ENCODE measurements at places on chromosomes 4 and X. TPM values are rescaled to one million over a fixed set of nuclear protein-coding genes. Genes with fewer than 3 reads are reported as not detected.
A peak's percentile ranks its signal among the peaks of the same experiment; 100 is the strongest.

ZIC3 gene
- polyA plus RNA-seq: not detected

RAB39B gene
- polyA plus RNA-seq: 0.40 TPM

SOWAHB gene
- polyA plus RNA-seq: 0.06 TPM

IQCM gene
- 0.12 TPM for polyA plus RNA-seq

CLIC2 gene
- polyA plus RNA-seq: 6.4 TPM

PLRG1 gene
- 55.3 TPM for polyA plus RNA-seq

PNMA6E gene
- not detected for polyA plus RNA-seq

SPATA4 gene
- 0.40 TPM for polyA plus RNA-seq

GRCh38 chr4:138114434-138114833 lies 127.7 kb downstream of the SLC7A11 start:
- DNase-seq: peak; percentile 48

DNA sequence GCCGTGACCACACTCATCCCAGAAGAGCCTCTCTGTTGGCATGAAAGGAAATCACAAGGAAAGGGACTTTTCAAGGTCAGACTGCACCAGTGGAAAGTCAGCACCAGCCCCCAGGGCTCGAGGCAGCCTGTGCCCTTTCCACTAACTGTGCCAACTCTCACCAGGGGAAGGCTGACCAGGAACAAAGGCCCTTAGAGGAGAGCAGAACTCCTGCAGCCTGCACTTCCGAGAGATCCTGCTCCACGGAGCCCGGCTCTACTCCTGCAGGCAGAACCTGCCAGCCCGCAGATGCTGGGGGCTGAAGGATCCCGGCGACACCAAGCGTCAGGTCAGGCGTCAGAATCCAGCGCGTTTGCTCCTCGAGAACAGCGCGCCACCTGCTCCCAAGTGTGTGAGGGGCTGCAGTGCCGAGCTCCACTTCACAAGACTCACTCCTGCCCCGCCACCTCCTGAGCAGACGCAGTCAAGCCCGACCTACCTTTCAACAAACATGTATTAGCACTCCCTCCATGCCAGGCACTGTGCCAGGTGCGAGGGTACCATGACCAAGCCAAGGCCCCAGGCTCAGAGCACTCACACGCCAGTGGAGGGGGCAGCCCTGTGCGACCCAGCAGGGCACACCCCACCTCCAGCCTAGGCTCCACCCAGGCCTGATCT lies 13.6 kb upstream of the HELT start:
- peak; percentile 11 for DNase-seq

GRCh38 chr4:105751718-105752299 lies 43.2 kb downstream of the GSTCD start:
- no peak for DNase-seq

DNA sequence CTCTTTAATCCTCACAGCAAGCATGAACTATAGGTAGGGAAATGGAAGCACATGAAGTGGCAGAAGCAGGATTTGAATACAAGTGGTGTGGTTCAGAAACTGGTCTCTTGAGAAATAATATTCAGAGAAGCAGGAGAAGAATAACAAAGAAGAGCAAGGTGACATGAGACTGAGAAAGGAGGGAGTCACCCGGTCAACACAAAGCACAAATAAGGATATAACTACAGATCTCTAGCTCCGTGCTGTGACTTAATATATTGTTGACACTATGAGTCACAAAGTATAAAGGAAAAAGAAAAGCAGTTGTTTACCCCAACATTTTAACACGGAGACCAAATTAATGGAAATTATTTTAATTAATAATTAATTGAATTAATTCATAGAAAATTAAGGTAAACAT lies 204.5 kb downstream of the CPE start:
- DNase-seq: no peak

DNA sequence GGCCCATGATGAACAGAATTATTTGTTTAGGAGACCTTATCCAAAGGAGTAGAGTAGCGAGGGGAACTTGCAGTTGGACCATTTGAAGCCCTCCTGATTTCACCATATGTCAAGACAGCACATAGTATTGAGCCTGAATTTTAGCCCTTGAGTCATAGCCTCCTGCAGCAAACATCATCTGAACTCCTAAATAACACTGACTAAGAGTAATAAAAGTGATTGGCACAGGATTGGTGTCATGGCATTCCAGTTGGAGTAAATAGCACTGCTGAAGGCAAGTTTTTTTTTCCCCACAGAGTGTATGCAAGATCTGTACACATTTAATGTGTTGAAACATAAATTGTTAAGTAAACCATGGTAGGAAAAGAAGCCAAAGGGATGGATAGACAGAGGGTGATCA lies 89.0 kb downstream of the COMMD8 start:
- DNase-seq: no peak

GRCh38 chr4:78410676-78411075 lies 140.9 kb upstream of the ANXA3 start:
- DNase-seq: no peak

DNA sequence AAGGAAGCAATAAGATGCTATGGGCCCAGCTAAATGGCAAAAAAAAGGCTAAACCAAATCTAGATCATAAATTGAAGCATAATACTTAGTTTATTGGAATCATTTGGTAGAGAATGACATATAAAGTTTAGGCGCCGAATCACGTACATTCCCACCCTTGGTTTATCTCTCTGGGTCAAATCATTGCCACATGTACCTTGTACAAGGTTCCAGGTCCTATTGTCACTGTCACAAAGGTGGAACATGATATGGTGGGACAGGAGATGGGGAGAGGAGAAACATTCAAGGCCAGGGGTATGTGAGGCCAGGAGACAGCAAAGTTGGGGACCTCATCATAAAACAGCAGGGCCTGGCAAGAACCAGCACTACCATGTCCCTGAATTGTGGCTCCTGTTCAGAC lies 13.4 kb downstream of the MAML3 start:
- no peak for DNase-seq

DNA sequence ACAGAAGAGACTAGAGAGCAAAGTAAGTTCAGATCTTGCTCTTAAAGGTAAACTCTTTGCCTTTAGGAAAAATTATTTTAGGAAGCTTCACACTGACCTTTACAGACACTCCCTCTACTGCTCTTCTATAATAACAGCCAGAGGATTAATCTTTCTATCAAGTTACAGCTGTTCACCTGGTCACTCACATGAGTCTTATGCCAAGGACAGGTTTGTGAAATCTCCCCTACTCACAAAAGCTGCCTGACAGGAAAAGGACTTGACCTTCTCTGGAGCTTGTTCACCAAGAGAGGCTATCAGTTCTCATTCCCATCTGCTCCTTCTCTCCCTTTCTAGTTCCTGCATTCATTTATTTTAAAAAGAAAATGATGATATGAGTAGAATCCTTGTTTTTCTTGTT lies 117.3 kb downstream of the C4orf51 start:
- no peak for DNase-seq

DNA sequence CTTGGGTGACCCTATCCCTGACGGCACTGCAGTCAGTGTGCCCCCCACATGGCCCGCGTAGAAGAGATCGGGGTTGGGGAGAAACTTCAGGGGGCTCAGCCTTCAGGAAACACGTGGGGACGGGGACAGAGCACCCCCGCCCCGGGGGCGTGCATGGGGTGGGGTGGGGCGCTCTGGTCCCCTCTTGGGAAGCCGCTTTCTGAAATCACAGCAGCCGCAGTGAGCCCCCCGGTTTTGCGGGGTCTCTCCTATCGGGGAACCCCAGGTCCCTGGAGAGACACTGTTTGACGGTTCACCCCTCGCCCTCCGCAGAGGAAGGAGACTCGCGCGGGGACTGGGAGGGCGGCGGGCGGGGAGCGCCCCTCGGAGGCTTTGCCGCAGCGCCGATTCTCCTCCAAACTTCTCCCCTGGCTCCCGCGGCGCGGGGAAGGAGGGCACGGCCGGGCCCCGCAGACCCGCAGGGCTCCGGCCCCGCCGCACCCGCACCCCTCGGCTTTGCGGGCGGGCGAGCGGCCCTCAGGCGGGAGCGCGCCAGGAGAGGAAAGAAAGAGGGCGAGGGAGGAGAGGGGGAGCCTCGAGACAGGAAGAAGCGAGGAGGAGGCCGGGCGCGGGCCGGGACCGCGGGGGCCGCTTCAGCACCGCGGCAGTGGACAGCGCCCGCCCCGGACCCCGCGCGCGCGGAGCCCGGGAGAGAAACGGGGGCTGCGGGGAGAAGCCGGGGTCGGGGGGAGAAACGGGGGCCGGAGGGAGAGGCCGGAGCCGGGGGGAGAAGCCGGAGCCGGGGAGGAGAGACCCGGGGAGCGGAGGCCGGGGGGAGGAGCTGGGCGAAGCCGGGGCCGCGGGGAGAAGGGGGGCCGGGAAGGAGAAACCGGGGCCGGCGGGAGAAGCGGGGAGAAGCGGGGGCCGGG lies 612 bp downstream of the CPLX1 start:
- DNase-seq: peak; percentile 29

- DNase-seq: no peak
Observed at GRCh38 chrX:119809185-119809666, 17.8 kb upstream of the RPL39 start.

GRCh38 chr4:123233136-123233768 lies 163.3 kb upstream of the SPRY1 start:
- no peak for DNase-seq

GRCh38 chrX:19563746-19564145 lies 48.4 kb upstream of the MAP3K15 start:
- DNase-seq: no peak

DNA sequence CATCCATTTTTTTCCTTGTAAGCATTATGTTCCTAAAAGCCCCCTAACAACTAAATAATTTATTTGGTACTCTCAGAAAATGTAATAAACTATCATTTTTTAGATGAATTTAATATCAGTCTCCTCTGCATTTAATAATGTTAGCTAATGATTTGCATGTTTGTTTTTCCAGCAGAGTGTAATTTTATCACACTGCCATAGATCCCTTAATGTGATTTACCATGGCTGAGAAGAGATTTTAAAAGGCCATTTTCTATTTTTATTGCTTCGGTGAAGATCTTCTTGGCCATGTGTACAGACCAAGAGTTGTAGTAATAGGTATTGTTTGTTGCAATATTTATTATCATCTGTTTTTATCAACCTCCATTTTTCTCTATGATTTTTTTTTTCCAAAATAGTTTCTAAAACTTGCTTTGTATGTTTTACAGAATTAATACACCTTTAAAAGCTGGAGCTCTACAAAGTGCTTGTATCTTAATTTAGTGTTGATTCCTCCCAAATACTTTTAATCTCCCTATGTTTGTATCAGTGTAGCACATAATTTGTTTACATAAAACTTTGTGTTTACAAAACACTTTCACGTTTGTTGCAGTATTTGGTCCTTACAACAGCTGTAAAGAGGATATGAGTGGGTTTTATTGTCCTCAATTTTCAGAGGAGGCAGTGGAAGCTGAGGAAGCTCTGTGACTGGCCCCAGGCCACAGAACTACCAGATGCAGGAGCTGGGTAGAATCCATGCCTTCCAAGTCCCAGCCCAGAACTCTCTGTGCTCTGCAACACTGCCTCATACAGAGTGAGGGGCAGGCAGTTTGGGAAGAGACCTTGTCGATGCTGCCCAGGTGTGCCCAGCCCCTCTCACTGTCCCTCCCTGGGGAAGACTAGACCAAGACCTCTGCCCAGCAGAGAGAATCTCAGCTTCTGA lies 58.1 kb downstream of the FAM114A1 start:
- DNase-seq: no peak

DNA sequence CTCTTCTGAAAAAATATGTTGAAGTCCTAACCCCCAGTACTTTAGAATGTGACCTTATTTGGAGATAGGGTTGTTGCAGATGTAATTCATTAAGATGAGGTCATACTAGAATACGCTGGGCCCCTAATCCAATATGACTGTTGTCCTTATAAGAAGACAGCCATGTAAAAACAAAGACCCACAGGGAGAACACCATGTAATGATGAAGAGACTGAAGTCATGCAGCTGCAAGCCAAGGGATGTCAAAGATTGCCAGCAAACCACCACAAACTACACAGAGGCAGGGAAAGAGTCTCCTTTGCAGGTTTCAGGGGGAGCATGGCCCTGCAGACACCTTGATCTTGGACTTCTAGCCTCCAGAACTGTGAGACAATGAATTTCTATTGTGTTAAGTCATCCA lies 37.4 kb downstream of the CXorf58 start:
- DNase-seq: no peak

DNA sequence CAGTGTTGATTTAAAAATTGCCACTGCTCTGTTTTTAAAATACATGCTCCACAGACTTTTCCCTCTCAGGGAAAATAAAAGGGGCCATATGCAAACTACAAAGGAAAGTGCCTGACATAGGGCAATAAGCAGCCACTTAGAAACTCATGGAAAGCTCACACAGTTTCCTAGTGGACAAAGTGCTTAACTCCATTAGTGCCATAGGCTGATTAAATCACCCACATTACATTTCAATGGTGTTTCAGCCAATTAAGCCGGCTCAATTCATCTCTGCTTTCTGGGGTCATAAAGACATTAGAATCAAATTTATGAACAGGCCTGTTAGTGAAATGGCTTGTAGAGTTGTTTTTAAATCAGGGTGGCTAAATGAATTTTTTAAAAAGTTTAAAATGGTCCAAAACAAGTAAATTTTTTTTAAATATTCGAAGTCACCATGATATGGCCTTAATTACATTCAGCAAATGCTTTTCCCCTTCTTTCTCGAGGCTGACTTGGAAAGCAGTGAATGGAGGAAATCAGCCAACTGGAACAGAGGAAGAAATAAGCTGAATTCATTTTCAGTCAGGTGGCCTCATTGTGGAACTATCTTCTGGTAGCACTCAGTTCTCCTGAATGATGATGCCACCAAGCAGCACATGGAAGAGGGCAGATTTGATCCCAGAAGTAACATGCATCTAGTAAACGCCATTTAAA lies 2305.1 kb upstream of the AGA start:
- DNase-seq: no peak

GRCh38 chrX:105013719-105014118 lies 206.8 kb downstream of the TEX13A start:
- no peak for DNase-seq

- no peak for DNase-seq
Observed at GRCh38 chr4:25962393-25962792, 48.4 kb downstream of the SMIM20 start.

- DNase-seq: no peak
Observed at GRCh38 chr4:98646422-98646821, 12.0 kb downstream of the TSPAN5 start.

DNA sequence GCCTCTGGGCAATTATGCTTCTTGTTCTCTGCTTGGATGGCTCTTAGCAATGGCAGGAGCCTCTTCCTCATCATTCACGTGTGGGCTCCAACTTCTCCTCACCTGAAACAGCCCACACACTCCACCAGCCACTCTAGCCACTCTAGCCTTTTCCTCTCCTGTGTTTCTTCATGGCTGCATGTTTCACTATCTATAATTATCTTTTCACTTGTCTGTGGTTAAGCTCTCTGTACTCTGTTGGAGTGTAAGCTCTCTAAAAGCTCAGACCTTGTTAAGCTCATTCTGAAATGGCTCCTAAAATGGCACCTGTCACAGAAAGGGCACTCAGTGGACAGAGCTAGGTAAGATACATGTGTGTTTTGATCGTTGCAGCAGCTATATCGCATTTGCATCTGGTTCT lies 80.0 kb downstream of the SH3KBP1 start:
- no peak for DNase-seq

All from hindlimb muscle (tissue), 1 donor.